ENCODE measurements at places on chromosomes 11 and 22. TPM values are rescaled to one million over a fixed set of nuclear protein-coding genes. Genes with fewer than 3 reads are reported as not detected.

Gene PLAAT5
- polyA plus RNA-seq = 10.9 TPM

Gene SMIM35
- 0.10 TPM for polyA plus RNA-seq

DNA sequence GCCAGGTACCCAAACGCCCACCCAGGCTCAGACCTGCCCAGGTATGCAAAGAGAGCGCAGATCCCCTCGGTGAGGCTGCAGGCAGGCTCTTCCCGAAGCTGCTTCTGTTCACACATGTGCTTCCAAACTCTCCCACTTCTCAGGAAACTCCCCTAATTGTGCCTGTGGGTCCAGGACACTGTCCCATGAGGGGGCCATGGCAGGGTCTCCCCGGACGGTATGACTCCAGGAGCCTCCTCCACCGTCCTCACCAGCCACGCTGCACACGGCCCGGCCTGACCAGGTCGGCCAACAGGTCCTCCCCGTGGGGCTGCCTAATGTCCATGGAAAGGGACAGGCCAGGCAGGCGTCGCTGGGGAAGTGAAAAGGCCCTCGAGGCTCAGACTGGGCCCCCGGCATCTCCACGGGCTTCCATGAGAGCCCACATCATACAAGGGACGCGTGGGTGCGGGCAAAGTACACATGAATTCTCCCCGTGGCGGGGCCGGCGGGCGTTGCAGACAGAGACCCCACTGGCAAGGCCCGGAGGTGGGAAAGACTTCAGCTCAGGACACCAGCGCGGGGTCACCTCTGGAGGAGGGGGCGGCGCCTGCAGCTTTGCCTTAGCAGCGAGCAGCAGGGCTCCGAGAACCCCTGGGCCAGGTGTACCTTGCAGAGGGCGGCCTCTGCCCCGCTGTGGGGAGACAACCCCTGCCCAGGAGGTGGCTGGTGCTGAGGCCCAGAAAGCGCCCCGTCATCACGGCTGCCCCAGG is 526.1 kb downstream of the BRD1 start:
- no peak for DNase-seq

GRCh38 chr22:37275622-37276021 is 6.7 kb upstream of the CYTH4 start:
- DNase-seq = no peak

- DNase-seq = no peak
Measured at GRCh38 chr22:23107487-23108248, 34.1 kb downstream of the RSPH14 start.
